Caki2 (cell line): ENCODE measurements at places on chromosomes 12 and 14.

DNA sequence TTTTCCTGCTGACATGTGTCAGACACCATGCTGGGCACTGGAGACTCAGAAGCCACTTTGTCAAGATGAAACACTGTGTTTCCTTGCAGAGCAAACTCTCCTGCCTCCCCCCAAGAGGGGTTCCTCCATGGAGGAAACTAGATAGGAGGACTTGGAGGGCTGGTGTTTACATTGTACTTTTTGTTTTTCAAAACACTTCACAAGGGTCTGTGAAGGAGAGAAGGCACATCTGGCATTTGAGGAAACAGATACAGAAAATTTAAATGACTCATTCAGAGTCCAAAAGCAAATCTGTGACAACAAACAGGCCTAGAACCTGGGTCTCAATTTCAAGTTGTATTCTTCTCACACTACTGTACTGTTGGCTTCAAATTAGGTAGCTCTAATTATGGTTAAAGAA lies 6.7 kb upstream of the CDKL1 start:
- DNase-seq = no peak

- DNase-seq = no peak
Observed at GRCh38 chr12:116838365-116838764, 42.9 kb downstream of the HRK start.

GRCh38 chr12:132400011-132400641 lies 70.7 kb upstream of the GALNT9 start:
- no peak for DNase-seq

GRCh38 chr14:34707722-34708121 lies 6.7 kb downstream of the CFL2 start:
- DNase-seq = no peak

DNA sequence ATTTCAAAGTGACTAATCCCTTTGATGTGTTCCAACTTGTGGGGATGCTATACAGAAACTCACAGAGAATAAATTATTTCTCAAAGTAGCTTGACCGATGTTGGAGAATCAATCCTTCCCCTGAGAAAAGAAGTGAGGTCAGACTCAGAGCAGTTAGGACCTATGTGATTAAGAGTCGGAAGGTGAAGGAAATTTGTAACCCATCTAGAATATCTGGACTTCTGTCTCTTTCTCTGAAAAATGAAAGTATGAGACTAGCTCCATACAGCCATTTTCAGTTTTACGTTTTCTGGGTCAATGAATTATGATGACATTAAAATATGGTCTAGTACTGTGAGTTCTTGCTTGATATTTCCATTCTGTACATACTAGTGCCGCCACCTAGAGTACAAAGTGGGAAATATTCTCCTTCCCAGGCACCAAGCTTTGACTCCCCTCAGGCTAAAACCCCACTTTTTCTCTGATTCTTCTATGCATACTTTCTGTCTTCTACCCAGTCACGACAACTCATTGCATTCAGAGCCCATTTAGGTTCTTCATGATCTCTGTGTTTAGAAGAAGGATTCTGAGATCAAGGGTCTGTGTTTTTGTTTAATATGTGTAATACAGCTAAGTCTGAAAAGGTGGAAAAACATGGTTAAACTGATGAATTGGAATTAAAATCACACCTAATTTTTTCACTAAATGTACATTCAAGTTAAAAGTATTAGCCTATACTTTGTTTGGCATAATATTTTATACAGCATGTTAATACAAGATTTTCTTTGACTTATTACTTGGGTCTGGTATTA lies 6.9 kb upstream of the NTS start:
- DNase-seq = peak; percentile 70

GRCh38 chr14:95876761-95877538 lies at the start of gene TUNAR:
TUNAR (plus strand) TSS chr14:95876832.
- peak; percentile 45 for DNase-seq

GRCh38 chr14:53793790-53794505 lies 162.7 kb downstream of the BMP4 start:
- no peak for DNase-seq

DNA sequence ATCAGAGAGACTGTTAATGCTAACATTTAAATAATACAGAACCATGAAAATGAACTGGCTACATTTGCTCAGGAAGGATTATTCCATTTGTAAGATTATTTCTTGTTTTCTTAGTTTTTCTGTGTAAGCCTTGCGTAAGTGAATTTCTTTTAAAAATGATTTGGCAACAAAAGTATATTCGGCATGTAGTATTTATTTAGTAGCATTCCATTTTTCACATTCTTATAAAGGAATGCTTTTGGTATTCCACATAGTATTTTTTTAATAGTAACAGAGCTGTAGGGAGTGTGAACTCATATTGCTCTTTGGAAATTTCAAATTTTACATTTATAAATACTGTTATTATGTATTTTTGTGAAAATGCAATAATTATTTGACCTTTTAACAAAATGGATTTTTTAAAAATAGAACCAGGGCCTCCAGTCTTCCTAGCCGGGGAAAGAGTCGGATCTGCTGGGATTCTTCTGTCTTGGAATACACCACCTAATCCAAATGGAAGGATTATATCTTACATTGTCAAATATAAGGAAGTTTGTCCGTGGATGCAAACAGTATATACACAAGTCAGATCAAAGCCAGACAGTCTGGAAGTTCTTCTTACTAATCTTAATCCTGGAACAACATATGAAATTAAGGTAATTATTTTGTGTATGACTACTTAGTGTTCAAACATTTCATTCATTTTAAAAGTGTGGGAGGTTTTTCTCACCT lies 1.2 kb downstream of the PTPRQ start:
- DNase-seq = no peak

- no peak for DNase-seq
Observed at GRCh38 chr12:92359581-92360209, 214.0 kb upstream of the BTG1 start.

GRCh38 chr12:53160000-53160399 lies 20.5 kb upstream of the ZNF740 start:
- no peak for DNase-seq

DNA sequence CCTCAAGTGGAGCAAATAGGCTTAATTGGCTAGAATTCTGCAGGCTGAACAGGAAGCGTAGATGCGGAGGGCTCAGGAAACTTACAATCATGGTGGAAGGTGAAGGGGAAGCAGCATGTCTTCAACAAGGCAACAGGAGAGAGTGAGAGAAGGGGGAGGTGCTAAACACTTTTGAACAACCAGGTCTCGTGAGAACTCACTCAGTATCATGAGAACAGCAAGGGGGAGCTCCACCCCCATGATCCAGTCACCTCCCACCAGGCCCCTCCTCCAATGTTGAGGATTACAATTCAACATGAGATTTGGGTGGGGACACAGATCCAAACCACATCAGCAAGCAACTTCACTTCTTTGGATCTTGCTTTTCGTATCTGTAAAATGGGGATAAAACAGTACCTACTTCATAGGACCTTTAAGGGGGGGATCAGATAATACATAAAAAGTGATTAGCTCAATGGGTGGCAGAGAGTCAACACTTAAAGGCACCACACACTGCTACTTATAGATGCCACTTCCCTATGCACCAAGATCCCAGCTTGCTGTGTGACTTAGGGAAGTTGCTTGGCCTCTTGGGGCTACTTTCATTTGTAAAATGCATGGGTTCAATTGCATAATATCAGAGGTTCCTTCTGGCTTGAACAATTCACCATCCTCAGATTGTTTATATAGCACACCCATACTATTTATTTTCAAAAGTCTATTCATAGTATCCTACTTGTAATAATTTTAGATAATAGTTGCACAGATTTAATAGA lies 184.8 kb upstream of the RPH3A start:
- DNase-seq = no peak

DNA sequence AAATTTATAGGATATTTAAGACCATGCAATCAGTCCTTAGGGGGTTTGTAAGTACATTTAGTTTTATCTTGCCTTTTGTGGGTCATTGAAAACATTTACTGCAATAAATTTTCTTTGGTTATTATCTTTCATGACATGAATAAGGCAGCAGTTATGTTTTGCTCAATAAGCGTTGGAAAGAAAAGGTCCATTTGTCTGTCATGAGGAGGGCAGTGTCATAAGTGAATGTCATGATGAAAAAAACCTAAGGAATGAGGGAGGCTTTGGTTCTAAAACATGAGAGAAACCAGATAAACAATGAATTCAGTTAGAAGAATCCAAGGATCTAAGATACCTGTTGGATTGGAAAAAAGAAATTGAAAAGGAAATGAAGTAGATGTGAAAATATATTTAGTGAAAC lies 209.4 kb downstream of the NAV3 start:
- DNase-seq = no peak

DNA sequence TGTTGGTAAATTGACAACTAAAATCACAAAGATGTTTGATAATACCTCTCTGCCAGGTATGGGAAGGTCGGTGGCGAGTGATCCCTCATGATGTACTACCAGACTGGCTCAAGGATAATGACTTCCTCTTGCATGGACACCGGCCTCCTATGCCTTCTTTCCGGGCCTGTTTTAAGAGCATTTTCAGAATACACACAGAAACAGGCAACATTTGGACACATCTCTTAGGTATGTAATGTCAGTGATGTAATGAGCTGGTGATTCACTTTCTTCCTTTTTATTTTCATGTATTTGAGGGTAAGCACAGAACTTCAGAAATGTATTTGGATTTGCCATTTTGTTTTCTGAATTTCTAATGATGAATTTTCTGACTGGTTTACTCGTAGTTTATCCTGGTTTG lies 42.6 kb upstream of the LRTM2 start:
- DNase-seq = no peak

DNA sequence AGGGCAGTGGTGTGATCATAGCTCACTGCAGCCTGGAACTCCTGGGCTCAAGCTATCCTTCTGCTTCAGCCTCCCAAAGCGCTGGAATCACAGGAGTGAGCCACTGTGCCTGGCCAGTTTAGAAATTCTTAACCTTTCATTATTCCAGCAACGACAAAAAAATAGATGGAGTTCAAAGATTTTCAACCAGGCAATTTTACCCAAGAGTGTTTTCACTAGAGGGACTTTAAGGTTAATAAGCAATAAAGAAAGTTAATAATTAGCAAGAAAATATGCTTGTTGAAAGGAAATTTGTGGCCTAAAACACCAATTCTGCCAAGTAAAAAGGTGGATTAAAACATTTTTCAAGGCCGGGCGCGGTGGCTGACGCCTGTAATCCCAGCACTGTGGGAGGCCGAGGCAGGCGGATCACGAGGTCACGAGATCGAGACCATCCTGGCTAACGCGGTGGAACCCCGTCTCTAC lies 14.8 kb downstream of the CDKL1 start:
- DNase-seq = peak; percentile 87

DNA sequence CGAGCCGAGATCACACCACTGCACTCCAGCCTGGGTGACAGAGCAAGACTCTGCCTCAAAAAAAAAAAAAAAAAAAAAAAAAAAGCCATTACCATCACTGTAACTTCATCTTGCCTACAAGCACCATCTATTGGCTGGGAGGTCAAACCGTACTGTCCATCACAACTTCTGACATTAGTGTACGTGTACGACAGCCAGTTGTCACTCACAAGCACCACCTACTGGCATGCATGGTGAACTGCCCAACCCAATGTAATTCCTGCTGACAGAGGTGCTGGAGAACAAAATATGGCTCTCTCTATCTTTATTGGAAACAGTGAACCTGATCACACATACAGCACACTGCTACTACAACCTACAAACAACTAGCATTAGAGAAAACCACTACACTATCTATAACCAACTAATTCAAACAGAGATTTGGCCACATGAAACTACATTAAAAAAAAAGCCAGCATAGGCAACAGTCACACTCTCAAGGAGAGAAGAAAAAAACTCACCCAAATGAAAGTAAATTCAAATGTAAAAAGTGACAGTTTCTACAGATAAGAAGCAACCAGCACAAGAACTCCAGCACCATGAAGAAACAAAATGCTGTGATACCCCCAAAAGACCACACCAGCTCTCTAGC lies 82.3 kb downstream of the PUS7L start:
- no peak for DNase-seq

GRCh38 chr14:21915826-21916225 lies 242.2 kb upstream of the OR4E1 start:
- DNase-seq = peak; percentile 27

DNA sequence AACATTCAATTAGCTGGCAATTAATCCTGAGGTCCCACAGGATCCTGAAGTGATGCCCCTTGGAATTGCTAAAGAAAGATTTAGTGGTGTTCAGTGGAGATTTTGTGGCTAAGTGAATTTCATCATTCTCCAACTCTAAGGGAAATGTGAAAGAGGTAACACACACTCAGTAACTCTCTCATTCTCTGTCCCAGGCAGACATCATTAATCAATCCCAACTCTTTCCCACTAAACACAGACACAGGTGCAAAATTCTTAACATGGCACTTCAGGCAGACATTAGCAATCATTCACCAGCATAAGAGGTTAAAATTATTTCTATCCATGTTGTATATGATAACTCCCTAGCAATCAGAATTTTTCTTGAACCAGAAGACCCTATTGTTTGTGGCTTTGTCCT lies 40.2 kb downstream of the TRPV4 start:
- DNase-seq = no peak

GRCh38 chr12:89622115-89622514 lies 86.5 kb downstream of the ATP2B1 start:
- DNase-seq = no peak

DNA sequence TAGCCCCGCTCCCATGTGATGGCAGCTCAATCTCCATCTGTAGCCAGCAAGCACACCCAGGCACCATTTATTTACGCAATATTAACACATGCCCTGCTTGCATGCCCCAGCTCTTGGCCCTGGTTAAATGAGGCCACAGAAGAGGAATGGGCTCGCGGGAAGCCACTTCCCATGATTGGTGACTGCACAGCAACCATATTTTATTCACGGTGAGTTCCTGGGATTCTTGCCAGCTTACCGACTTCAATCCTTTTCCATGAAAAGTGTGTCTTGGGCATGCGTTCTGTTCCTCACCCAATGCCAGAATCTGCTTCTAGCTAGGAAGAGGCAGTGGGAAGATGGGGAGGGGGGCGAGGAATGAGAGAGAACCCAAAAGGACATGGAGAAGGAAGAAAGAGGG lies 54.7 kb downstream of the PITPNM2 start:
- no peak for DNase-seq

DNA sequence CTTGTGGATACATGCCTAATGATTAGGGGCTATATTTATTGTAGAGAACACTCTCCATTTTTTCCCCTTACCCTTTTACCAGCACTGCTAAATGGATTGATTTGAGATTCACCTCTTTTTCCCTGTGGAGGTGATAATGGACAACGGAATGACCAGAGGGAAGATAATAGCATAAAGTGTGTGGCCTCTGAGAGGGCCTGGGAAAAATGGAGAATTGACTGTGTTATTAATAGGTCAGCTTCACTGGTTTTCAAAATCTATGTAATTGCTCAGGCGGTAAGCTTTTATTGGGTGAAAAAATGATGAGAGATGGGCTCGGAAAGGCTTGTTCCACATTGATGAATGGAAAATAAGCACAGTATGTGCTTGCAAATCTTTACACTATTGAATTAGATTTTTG lies 15.8 kb downstream of the FLRT2 start:
- no peak for DNase-seq

GRCh38 chr12:57185906-57186508 lies 30.6 kb upstream of the NXPH4 start:
- no peak for DNase-seq
